Activated CD4-positive, alpha-beta memory T cell treated with anti-CD3 and anti-CD28 coated beads for 36 hours (primary cell): ENCODE measurements at places on chromosomes 1 and 21. TPM values are rescaled to one million over a fixed set of nuclear protein-coding genes. Genes with fewer than 3 reads are reported as not detected.

HFM1 gene
- not detected for total RNA-seq

GRCh38 chr21:38813547-38813946 is 7.8 kb downstream of the ETS2 start:
- no peak for DNase-seq

DNA sequence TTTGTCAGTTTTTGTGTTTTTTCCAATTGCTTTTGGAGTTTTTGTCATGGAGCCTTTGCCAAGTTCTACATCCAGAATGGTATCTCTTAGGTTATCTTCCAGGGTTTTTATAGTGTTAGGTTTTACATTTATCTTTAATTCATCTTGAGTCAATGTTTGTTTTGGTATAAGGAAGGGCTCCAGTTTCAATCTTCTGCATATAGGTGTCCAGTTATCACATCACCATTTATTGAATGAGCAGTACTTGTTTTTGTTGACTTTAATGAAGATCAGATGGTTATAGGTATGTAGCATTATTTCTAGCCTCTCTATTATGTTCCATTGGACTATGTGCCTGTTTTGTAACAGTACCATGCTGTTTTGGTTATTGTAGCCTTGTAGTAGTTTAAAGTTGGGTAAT is 1233.1 kb downstream of the PLA2G4A start:
- no peak for DNase-seq

GREM2 gene
- 0.26 TPM for total RNA-seq
